ENCODE measurements at places on chromosomes 1 and 21.
A peak's percentile ranks its signal among the peaks of the same experiment; 100 is the strongest.

DNA sequence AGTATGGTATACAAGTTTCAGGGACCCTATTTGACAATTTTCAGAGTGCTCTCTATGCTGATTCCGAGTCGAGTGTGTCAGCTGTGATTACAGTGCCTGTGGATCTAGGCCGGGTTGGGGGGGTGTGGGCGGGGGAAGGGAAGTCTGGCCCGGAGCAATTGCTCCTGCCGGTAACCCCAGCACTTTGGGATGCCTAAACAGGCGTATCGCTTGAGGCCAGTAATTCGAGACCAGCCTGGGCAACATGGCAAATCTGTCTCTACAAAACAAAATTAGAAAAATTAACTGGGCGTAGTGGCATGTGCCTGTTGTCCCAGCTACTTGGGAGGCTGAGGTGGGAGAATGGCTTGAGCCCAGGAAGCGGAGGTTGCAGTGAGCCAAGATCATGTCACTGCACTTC lies 1.6 kb upstream of the IL10RB start:
- no peak for DNase-seq

DNA sequence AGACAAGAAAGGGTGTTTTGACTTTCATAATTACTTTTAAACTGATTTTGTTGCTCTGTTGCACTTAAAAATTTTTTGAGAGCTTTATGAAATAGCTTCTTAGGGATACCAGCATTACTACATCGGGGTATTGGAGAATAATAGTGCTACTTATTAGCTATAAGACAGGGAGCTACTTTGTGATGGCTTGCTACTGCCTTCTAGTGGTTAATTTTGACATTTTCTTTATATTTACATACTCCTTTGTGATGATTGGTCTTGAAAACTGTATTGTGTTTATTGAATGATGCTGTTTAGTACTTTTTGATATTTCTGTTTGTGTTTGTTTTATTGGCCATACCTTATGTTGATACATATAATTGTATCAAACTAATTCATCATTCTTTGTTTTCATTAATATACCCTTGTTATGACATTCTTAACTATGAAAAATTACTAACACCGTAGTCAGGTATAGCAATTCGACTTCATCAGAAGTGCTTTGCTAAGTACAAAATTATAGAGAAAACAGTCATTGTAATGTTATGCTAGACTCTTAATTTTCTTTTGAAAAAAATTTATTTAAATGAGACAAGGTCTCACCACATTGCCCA lies 85.5 kb downstream of the CLIC4 start:
- DNase-seq, result no peak

GRCh38 chr1:169062152-169062551 lies 44.3 kb upstream of the ATP1B1 start:
- no peak for DNase-seq

DNA sequence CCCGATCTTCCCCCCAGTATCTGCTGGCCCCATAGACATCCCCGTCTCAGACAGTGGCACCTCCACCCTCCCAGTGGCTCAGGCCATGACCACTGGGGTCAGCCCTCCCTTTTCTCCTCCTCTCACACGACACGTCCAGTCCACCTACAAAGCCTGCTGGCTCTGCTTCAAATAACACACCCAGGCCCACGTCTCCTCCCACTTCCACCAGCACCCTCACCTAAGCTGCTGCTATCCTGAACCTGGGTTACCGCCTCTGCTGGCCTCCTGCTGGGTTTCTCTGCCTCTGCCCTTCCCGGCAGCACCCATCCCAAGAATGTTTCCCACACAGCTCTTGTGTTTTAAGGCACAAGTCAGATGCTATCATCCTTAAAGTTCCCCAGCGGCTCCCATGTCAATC lies 26.0 kb downstream of the MX2 start:
- DNase-seq, result no peak

DNA sequence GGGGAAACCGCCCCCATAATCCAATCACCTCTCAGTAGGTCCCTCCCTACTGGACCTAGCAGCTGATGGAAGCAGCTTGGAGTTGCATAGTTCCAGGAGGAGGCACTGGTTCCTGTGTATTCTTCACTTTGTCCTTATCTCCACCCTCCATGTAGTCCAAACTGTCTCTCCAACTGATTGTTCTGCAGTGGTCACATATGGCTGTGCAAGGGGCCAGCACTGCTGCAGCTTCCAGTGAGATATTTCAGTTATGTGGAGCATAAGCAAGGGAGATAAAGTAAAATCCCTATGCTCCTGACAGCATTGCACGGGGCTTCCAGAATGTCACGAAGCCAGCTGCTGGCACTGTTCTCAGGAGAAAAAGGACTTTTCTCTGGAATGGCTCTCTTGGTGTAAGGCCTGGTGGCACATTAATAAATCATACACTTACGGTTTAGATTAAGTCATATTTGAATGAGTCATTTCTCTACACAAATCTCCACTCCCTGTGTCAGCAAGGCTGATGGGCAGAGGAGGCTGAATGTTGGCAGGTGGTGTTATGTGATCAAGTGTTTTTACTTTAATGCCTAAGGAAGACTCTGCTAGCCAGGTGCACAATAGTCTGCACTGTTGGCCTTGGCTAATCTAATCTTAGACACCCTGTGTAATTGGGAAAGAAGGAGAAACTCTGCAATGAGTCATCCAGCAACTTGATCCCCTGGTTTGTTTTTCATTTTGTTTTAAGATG lies 93.4 kb downstream of the KCNK1 start:
- no peak for DNase-seq

DNA sequence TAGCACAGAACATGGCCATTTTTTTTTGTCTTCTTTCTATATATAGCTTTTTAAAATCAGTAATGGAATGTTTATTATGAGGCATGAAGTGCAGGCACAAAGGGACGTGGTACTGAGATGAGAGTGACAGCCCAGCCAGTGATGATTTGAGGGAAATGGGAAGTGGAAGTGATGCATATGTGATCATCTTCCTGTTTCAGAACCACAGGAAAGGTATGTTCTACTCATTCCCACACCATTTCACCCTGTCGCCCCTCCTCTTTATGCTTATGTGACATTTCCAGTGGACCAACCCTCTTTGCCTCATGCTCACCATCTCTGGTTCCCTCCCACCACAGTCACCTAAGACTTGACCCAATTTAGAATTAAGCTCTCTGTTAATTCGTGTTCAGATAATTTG lies 24.3 kb downstream of the PTGS2 start:
- DNase-seq, result no peak

GRCh38 chr1:230288641-230289349 lies 137.3 kb downstream of the PGBD5 start:
- no peak for DNase-seq

- peak; percentile 70 for DNase-seq
Measured at GRCh38 chr1:41241749-41242341, at the start of gene SCMH1. TSS of gene SCMH1 (minus strand) at chr1:41242306. CDS start at chr1:41186133, 56,173 bp downstream.
